Activated CD4-positive, alpha-beta T cell treated with anti-CD3 and anti-CD28 coated beads, Interleukin-2, amount 50 U/mL, for 4 hours (primary cell): ENCODE measurements at places on chromosomes 3 and 15.

- no peak for DNase-seq
These were observed 49.9 kb downstream of the LRRFIP2 start for GRCh38 chr3:37124435-37124834.

DNA sequence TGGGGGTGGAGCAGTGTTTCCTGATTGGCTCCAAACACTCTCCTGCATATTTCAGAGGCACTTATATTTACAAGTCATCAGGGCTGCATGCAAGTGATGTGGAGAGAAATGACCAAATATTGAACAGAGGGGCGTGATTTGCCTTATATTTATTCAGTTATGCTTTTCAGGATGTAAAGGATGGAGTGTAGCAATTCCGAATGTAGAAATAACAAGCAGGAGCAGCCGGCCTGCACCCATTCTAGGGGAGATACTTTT is 19.4 kb upstream of the SEMA5B start:
- DNase-seq: no peak

GRCh38 chr3:31634476-31634875 is 101.8 kb downstream of the STT3B start:
- no peak for DNase-seq

DNA sequence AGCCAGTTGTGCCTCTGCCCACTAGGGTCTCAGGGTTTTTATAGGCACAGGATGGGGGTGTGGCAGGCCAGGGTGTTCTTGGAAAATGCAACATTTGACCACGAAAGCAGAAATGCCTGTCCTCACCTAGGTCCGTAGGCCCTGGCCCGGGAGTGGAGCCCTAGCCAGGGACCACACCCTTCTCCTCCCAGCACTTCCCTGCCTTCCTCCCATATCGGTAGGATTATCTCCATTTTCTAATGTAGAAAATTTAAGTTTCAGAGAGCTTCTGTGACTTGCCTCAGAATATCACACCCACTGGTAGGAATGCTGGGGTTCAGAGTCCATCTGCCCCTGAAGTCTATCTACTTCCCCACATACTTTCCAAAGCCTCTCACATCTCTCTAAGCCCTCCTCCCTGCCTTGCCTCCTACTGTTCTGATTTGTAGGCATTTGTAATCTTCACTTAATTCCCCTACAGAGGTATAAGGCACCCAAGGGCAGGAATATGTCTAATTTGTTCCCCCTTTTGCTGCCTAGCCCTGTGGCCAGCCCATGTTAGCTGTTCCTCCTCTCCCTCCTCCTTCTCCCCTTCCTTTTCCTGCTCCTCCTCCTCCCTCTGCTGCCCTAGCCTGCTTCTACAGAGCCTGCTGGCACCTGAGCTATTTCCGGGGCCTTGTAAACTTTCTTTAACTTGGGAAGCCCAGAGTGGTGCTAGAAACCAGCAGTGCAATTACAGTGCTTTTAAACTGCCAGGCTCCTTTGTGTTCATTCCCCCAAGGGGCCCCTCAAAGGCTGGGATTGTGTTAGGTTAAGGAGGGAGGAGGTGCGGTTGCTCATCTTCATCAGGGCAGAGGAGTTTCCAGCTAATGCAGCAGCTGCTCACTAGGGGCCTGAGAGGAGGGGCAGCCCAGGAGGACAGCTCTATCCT is 71.1 kb downstream of the MRPL46 start:
- no peak for DNase-seq
